ENCODE measurements at places on chromosomes 3 and 15.

- no peak for DNase-seq
Observed at GRCh38 chr3:43648957-43649356, 27.1 kb upstream of the ANO10 start.

- DNase-seq: no peak
Observed at GRCh38 chr15:41919954-41920538, 26.2 kb upstream of the SPTBN5 start.

- no peak for DNase-seq
Observed at GRCh38 chr3:67067251-67067650, 69.1 kb downstream of the KBTBD8 start.

GRCh38 chr15:31993062-31993461 is 37.3 kb upstream of the CHRNA7 start:
- no peak for DNase-seq

GRCh38 chr3:124860599-124860998 is 26.6 kb downstream of the ITGB5 start:
- no peak for DNase-seq

DNA sequence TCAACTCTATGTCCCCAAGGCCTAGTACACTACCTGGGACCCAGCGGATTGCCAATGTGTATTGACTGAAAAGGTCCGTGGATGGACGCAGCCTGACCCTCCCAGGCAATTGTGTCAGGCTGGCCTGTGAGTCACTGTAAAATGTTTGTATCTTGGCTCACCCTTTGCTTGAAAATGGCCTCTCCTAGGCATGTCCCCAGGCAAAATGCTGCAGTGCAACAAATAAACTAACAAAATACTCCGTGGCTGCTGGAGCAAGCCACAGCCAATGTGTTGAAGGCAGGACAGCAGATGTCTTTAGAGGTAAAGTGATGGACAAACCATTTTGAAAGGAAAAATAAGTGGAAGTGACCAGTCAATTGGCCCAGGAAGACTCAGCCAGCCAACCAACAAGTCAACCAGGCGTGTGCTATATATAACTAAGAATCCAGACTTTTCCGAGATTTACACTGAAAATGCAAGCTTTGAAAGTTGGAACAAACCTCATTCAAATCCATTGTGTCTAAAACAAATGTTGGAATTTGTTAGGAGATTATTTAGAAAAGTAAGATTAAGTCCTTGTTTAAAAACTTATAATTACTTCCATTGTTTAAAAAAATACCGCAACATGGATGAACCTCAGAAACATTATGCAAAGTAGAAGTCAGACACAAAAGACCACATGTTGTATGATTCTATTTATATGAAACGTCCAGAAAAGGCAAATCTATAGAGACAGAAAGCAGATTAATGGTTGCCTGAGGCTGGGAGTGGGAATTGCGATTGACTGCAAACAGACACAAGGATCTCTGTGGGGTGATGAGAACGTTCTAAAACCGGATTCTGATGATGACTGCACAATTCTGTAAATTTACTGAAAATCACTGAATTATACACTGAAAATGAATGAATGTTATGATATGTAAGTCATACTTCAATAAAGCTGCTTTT is 191.2 kb downstream of the TLE3 start:
- no peak for DNase-seq

GRCh38 chr3:41683666-41684350 is 278.1 kb downstream of the ULK4 start:
- no peak for DNase-seq
